Mesangial cell (primary cell): ENCODE measurements at places on chromosomes 1 and 21. TPM values are rescaled to one million over a fixed set of nuclear protein-coding genes. Genes with fewer than 3 reads are reported as not detected.

CD247 gene
- total RNA-seq = 0.16 and 0.25 TPM in 2 replicates

LPAR3 gene
- total RNA-seq = 0.16 and 0.25 TPM in 2 replicates

KCNJ9 gene
- total RNA-seq = not detected in 2 replicates

ASCL5 gene
- 0.49 TPM in 1 of 2 replicates, not detected in the other for total RNA-seq

ALG14 gene
- 1.1 and 2.0 TPM in 2 replicates for total RNA-seq

FMO4 gene
- total RNA-seq = 0.49 and 1.0 TPM in 2 replicates

HSPB7 gene
- total RNA-seq = 0.13 TPM in 1 of 2 replicates, not detected in the other

UBL4B gene
- total RNA-seq = not detected in 2 replicates

PLEKHN1 gene
- 4.8 and 5.5 TPM in 2 replicates for total RNA-seq

C4BPA gene
- total RNA-seq = under 0.01 TPM in 1 of 2 replicates, not detected in the other

GBP4 gene
- 0.13 TPM in 1 of 2 replicates, not detected in the other for total RNA-seq

IFFO2 gene
- total RNA-seq = 17.6 and 19.9 TPM in 2 replicates

APOBEC4 gene
- not detected in 2 replicates for total RNA-seq

SYNJ1 gene
- total RNA-seq = 2.8 and 4.4 TPM in 2 replicates

MATN1 gene
- total RNA-seq = not detected in 2 replicates

GCSAML gene
- not detected in 2 replicates for total RNA-seq

GJA4 gene
- not detected in 2 replicates for total RNA-seq

PRAMEF26 gene
- not detected in 2 replicates for total RNA-seq

RIMS3 gene
- 1.8 and 3.7 TPM in 2 replicates for total RNA-seq

GPR52 gene
- total RNA-seq = 0.51 TPM in 1 of 2 replicates, not detected in the other

S100A5 gene
- total RNA-seq = 0.16 and 2.5 TPM in 2 replicates

BGLAP gene
- total RNA-seq = 0.51 TPM in 1 of 2 replicates, not detected in the other

LCE1D gene
- not detected in 2 replicates for total RNA-seq

CDA gene
- total RNA-seq = 3.0 and 4.4 TPM in 2 replicates

HIVEP3 gene
- total RNA-seq = 4.9 and 8.5 TPM in 2 replicates

TNFSF4 gene
- total RNA-seq = 3.7 and 4.6 TPM in 2 replicates

MAN1A2 gene
- total RNA-seq = 13.5 and 17.5 TPM in 2 replicates

CLCNKB gene
- total RNA-seq = 0.33 and 1.4 TPM in 2 replicates

EDN2 gene
- total RNA-seq = 5.2 and 15.2 TPM in 2 replicates

TRIM46 gene
- 6.0 and 11.2 TPM in 2 replicates for total RNA-seq

SLC6A17 gene
- under 0.01 TPM in 2 replicates for total RNA-seq

FALEC gene
- total RNA-seq = 0.49 TPM in 1 of 2 replicates, not detected in the other

LCE1A gene
- not detected in 2 replicates for total RNA-seq

CFAP45 gene
- 0.16 and 0.63 TPM in 2 replicates for total RNA-seq

PLEKHA6 gene
- 8.6 and 16.6 TPM in 2 replicates for total RNA-seq

PDZK1 gene
- 0.49 and 11.3 TPM in 2 replicates for total RNA-seq

LCE1C gene
- not detected in 2 replicates for total RNA-seq

SLFNL1 gene
- total RNA-seq = under 0.01 and 0.13 TPM in 2 replicates

PCNX2 gene
- total RNA-seq = 7.7 and 14.5 TPM in 2 replicates

BARHL2 gene
- not detected in 2 replicates for total RNA-seq

SPRR2G gene
- not detected in 2 replicates for total RNA-seq

RIMKLA gene
- under 0.01 and 0.16 TPM in 2 replicates for total RNA-seq

TADA1 gene
- 9.6 and 10.1 TPM in 2 replicates for total RNA-seq

OR2L13 gene
- not detected in 2 replicates for total RNA-seq
